Right lung (tissue), 10 donors: ENCODE measurements at places on chromosomes 11 and 22.

- DNase-seq, result no peak
Measured at GRCh38 chr22:36184433-36185025, 17.1 kb downstream of the APOL4 start.

DNA sequence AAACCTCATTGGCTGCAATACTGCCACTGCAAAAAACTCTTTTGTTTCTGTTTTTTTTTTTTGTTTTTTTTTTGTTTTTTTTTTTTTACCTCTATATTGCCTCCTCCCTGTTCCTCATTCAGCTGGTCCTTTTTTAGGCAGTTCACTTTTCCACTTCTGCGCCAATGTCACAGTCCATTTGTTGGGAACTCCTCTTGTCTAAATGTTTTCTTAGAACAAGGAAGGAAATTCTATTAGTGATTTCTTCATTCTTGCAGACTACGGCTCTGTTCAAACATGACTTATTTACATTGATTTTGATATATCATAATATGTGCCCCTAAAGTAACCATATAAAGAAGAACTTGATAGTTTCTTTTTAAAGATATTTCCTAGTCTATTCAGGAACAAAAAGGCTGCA lies 2.9 kb downstream of the FAM118B start:
- DNase-seq, result no peak

DNA sequence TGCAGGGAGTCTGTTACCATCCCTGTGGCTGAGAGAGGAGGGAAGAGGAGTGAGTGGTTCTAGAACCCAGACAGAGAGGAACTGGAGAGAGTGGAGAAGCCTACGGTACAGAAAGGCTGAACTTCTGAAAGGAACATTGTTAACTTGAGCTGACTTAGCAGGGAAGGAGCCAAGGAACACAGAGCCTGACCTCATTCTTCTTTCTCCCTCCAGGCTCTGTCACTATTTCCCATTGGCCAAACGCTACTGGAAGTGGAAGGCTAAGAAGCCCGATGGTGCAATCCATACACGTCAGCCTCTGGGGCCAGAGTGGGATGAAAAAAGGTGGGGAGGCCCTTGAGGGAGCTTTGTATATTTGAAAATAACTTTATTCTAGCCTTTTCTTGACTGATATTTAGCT lies 16.5 kb upstream of the WT1 start:
- DNase-seq, result no peak

- no peak for DNase-seq
Measured at GRCh38 chr11:106281455-106282173, 204.2 kb downstream of the AASDHPPT start.

DNA sequence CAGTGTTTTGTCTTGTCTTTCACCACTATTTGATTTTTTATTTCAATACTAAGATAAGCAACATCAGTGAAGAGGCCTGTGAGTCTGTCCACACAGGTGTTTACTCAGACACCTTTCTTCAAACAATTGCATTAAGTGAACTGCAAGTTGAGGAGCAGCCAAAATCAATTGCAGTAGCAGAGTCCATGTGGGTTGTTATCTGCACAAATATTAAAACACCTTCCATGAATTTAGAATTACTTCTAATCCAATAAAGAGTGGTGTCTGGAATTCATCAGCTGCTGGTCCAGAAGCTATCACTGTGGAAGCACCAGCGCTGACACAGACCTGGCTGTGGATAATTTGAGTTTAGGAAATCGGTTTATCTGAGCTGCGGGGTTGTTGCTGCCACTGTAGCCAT lies 83.5 kb upstream of the FAT3 start:
- no peak for DNase-seq

GRCh38 chr22:48576333-48577013 lies 1251.2 kb downstream of the BRD1 start:
- DNase-seq, result peak; percentile 13

DNA sequence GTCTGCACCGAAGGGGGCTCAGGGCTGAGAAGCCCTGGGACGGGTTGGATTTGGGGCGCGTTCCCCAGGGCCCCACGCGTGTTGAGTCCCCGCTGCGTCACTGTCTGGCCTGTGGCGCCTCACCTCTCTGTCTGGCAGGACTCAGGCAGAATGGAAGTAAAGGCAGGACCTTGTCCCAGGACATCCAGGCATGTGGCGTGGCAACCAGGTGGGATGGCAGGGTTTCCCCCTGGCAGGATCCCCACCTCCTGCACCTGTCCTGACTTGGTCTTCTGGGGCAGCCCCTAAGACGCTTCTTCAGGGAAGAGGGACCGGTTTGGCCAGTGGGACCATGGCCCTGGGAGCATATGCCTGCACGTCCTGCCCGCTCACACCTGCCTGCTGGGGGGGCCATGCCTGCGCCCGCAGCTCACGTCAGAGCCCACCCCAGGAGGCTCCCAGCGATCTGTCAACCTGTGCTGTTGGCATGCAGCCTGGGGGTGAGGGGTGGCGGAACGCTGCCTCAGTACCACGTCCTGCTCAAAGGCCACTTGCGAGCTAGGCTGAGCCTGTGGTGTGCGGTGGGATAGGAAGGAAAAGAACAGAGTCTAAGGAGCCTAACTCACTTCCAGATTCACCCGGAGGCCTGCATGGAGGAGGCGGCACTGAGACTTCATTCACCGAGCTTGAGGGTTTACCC lies 72.7 kb downstream of the KCNQ1 start:
- no peak for DNase-seq

DNA sequence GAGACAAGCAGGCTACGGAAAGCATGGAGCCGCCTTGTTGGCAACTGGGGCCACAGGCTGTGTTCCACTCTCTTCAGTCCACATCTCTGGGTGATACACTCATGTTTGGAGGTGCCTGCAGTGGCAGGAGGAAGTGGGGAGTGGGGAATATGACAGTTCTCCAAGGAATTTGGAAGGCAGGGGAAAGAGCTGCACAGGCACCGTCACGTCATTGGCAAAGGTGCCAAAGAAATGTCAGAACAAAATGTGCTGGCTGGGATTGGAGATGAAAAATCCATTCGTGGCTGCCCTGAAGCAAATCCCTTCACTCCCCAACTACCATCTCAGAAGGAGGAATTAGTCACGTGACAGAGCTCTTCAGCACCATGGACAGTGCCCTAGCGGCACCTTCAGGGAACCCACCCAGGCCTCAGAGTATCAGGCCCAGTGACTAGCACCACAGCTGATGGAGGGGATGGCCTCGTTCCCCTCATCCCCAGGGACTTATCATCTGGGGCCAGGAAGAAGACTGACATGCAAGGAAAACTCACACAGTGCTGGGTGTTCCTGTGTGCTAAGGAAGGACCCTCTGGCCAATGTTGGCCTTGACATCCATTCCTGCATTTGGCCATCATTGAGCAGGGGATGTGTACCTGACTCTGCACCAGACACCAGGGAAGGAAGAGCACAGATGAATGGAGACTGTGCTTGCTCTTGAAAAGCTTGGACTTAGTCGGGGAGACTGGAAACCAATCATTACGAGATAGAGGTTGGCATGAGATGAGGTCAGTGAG lies 48.5 kb upstream of the PRDM11 start:
- DNase-seq, result peak; percentile 72

GRCh38 chr22:18100781-18101180 lies 9.8 kb upstream of the TUBA8 start:
- no peak for DNase-seq

DNA sequence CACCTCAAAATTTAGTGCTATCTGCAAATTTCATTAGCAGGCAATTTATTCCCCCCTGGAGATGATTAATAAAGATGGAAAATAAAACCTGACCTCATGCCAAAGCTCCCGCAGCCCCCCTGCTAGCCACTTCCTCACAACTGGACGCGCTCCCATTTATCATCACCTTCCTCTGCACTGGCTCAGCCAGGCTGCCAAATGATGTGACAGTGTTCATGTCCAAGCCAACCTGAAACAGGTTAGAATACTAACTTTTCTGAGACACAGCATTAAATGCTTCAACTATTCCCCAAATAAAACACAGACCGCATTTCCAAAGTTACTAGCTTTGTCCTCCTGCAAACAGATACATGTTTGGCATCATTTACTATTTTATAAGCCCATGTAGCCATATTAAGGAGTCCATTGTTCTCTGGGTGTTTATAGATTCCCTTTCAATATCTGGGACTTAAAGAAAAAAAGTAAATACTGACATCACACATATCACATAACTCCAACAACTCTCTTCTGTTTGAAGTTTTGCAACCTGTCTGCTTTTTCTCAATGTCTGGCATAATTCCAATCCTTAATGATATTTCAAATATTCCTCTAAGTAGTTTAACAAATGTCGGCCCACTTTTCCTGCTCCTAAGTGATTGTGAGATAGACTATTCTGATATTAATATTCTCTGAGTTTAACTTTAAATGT lies 829.7 kb upstream of the FAT3 start:
- peak; percentile 14 for DNase-seq
